Inflammatory macrophage (primary cell): ENCODE measurements at places on chromosomes 1 and 21.

GRCh38 chr1:19676438-19676922 is 11.8 kb downstream of the HTR6 start:
- DNase-seq: no peak

DNA sequence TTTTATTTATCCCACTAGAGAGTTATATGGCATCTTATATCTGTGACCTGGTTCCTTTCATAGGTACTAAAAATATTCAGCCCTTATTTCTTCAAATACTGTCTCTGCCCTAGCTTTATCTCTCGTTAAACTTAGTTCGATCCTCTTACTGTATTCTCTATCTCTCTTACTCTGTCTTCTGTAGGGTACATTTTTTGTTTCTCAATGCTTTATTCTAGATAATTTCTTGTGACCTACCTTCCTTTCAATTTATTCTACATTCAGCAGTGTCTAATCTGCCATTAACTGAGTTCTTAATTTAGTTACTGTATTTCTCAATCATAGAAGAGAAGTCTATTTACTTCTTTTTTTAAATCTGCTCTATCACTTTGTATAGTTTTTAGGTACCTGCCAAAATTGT is 1.8 kb upstream of the ZFP69 start:
- DNase-seq: no peak

GRCh38 chr1:115655916-115656315 is 14.1 kb downstream of the VANGL1 start:
- DNase-seq: no peak

DNA sequence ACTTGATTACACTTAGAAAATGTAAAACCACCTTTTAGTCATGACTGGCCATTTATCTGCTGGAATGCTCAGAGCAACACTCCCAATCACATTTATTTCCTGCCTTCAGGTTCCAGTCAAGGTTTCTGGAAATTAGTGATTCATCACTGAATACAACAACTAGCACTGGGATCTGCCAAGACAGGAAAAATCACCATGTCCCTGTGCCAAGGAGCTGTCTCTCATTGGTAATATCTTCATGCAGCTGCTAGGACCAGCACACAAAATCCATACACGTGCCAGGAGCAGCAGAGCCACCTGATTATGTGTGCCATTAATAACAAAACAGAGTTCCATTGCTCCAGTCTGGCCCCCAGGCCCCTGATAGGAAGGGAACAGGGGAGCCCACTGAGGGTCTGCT is 194.6 kb downstream of the TNR start:
- DNase-seq: no peak

- DNase-seq: peak; percentile 21
Measured at GRCh38 chr1:216119600-216119999, 303.6 kb downstream of the USH2A start.

- no peak for DNase-seq
Measured at GRCh38 chr1:228144193-228144992, 4.3 kb downstream of the GUK1 start.

DNA sequence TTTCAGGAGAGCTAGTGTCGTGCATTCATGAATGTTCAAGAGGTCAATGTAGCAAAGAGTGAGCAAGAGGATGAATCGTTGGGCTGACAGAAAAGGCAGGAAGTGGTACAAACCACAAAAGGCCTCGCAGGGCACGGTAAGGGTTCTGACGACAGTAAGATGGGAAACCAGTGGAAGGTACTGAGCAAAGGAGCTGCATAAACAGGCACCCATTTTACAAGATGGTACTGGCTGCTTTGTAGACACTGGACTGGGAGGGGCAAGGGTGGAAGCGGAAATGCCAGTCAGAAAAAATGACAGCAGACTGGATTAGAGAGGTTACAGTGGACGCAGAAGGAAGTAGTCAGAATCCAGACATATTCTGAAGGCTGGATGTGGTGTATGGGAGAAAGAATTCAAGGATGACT is 123.5 kb downstream of the PTPN14 start:
- DNase-seq: peak; percentile 9

GRCh38 chr1:116572771-116573430 is 2.1 kb upstream of the CD58 start:
- no peak for DNase-seq

GRCh38 chr1:115062542-115063004 is 26.7 kb downstream of the TSPAN2 start:
- no peak for DNase-seq

GRCh38 chr1:21853131-21853427 is 41.0 kb downstream of the LDLRAD2 start:
- DNase-seq: no peak

GRCh38 chr1:12063141-12064072 is at the start of gene TNFRSF8:
TSS of gene TNFRSF8 (plus strand) at chr1:12063303. CDS start at chr1:12063599, 296 bp downstream.
- no peak for DNase-seq
